NCI-H510A treated with DMSO at 0.1 percent for 48 hours (cell line): ENCODE measurements at places on chromosomes 4 and X.
A peak's percentile ranks its signal among the peaks of the same experiment; 100 is the strongest.

GRCh38 chr4:107799669-107800450, 24.9 kb upstream of the SGMS2 start:
- no peak for DNase-seq

GRCh38 chrX:78019586-78020483, 50.4 kb upstream of the PGAM4 start:
- DNase-seq = no peak

- no peak for DNase-seq
Measured at GRCh38 chr4:124199755-124200154, 512.8 kb downstream of the ANKRD50 start.

- DNase-seq = no peak
Measured at GRCh38 chr4:109967798-109968520, 55.3 kb downstream of the EGF start.

GRCh38 chrX:29890004-29890403, 325.4 kb upstream of the MAGEB2 start:
- DNase-seq = no peak

DNA sequence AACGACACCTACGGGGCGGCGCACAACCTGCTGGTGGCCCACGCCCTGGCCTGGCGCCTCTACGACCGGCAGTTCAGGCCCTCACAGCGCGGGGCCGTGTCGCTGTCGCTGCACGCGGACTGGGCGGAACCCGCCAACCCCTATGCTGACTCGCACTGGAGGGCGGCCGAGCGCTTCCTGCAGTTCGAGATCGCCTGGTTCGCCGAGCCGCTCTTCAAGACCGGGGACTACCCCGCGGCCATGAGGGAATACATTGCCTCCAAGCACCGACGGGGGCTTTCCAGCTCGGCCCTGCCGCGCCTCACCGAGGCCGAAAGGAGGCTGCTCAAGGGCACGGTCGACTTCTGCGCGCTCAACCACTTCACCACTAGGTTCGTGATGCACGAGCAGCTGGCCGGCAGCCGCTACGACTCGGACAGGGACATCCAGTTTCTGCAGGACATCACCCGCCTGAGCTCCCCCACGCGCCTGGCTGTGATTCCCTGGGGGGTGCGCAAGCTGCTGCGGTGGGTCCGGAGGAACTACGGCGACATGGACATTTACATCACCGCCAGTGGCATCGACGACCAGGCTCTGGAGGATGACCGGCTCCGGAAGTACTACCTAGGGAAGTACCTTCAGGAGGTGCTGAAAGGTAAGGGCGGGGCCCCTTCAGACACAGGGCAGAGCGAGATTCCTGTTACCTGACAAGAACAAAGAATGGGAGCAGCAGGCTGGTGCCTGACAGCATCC, 11.7 kb downstream of the RPL9 start:
- DNase-seq = no peak

GRCh38 chr4:116639070-116639577, 446.3 kb downstream of the TRAM1L1 start:
- no peak for DNase-seq

- peak; percentile 38 for DNase-seq
Measured at GRCh38 chrX:34275699-34276098, 143.6 kb upstream of the FAM47A start.

DNA sequence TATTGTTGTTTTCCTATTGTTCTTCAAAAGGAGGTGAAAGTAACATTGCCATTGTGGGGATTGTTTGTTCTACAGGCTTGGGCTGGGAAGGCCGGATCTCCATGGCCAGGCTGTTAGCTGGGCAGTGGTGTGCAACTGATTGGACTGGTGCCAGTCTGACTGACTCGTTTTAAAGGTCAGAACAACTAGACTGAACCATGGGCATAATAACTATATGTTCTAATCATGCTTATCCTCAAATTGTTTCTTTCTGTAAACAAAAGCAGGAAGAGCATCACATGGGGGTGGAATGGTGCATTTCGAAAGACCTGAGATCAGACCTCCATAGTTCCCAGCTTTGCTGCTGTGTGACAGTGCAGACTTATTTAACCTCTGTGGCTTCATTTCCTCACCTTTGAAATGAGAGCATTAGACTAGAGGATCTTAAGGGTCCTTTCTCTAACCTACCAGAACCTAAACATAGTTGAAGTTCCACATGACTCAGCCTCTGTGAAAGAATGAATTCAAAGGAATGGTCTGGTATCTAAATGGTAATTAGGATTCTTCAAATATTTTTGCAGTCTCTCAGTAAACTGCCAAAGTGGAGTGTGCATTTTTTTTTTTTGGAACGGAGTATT, 66.7 kb upstream of the PGRMC2 start:
- DNase-seq = peak; percentile 56

- DNase-seq = no peak
Measured at GRCh38 chr4:91997045-91997444, 306.7 kb upstream of the GRID2 start.

DNA sequence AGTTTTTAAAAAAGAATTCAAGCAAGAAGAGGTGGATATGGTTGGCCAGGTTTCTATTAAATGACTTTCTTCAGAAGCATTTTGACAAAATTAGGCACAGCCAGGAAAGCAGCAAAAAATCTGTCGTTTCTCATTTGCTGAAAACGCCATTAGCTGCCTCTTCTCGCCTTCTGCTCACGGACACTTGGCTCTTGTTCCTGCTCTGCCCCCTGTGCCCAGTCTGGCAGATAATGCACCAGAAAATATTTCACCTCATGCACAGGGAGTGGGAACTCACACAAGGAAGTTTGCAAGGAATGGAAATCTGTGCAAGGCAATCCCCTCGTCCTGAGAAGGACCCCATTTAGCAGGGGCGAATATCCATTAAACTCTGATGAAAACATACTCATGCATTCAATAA, 260.0 kb downstream of the PACRGL start:
- no peak for DNase-seq

DNA sequence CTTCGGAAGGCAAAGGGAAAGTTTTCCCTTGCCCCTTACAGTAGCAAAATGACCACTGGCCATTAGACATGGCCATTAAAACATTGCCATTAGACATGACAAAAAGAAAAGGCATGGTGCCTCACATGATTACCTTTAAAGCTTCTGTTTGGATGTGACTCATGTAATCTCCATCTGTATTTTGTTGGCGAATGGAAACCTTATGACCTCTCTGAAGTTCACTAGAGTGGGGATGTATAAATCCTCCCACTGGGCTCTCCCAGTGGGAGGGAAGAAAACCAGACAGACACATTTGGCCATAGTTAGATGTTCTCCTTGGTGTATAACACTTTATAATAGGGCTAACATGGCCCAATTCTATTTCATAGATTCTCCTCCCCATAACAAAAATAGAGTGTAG, 152.6 kb downstream of the MAGEB17 start:
- no peak for DNase-seq
